ENCODE measurements at places on chromosomes 4 and X.

DNA sequence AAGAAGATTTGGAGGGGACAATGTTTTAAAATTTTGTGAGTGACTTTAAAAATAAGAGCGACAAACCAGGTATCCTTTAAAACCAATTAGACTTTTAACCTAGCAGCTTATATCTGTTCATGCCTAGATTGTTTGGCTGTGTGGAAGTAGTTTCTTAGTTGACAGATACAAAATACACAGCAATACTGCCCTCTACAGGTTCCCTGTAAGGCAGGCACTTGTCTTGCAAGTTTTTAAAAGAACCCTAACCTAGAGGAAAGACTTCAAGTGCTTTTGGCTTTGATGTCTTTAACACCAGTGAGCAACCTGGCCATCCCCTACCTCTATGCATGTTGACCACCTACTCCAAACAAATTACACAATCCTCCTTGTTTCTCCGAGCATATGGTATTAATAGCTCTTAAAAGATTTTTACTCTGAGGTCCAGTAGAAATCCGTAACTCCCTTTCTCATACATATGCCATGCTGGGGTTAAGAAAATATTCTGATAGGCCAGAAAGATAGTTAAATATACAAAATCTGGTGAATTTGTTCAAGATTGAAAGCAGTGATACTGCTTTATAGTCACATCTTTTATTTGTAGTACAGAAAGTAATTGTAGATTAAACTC, 273.0 kb downstream of the ARHGAP24 start:
- DNase-seq = peak; percentile 88

GRCh38 chrX:15882704-15883539, 28.3 kb upstream of the AP1S2 start:
- DNase-seq = peak; percentile 31

- DNase-seq = no peak
Observed at GRCh38 chrX:66074920-66075879, 35.3 kb upstream of the VSIG4 start.

- peak; percentile 48 for DNase-seq
Observed at GRCh38 chr4:95761426-95761825, 78.5 kb upstream of the PDHA2 start.

- DNase-seq = no peak
Observed at GRCh38 chr4:75229806-75230570, 284.2 kb downstream of the RCHY1 start.

DNA sequence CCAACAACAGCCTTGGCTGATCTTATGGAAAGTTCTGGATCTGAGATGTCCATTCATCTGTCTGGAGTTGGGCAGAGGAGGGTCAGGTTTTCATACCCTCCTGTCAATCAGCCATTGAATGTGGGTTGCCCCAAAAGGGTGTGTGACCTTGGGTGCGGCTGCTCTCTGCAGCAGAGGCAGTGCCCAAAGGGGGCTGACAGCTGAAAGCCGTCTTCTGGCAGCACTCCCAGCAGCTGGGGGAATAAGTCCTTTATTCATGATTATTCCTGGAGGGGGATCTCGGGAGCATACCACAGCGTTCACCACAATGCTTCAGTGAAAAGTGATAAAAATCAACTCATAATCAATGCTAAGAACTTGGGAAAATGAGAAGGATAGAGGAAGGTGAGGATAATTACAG, 54.7 kb downstream of the OTC start:
- no peak for DNase-seq

- no peak for DNase-seq
Observed at GRCh38 chr4:182418054-182418734, 175.0 kb downstream of the TENM3 start.

DNA sequence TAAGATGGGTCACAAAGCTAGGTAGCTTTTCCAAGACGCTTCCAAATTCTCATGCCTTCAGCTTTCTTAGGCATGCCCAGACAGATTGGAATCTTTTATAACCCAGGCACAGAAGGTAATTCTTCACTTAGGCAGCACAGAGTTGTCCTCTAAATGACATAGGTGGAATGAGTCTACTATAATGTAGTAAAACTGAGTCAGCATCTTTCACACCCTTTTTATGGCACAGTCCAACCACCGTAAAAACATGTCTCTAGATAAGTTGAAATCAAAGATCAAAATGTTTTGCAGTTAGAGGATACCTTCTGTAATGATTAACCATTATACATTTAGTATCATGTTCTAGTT, 128.4 kb upstream of the FAT1 start:
- no peak for DNase-seq

DNA sequence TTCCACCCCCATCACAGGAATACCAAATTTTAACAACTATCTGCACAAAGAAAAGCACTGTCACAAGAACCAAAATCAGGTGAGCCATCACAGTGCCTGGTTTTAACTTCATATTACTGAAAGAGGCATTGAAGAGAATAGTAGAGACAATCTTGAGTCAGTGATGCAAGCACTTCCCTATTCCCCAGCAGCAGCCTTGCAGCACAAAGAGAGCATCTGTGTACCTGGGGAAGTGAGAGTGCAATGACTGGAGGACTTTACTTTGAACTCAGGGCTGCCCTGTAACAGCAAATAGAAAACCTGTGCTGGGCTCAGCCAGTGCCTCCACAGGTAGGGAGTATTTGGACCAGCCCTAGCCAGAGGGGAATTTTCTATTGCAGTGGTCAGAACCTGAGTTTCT, 361.8 kb downstream of the TEX13C start:
- DNase-seq = no peak

- no peak for DNase-seq
Observed at GRCh38 chr4:8079031-8079885, 79.4 kb downstream of the ABLIM2 start.

- no peak for DNase-seq
Observed at GRCh38 chrX:15207994-15208393, 61.9 kb downstream of the ASB9 start.

DNA sequence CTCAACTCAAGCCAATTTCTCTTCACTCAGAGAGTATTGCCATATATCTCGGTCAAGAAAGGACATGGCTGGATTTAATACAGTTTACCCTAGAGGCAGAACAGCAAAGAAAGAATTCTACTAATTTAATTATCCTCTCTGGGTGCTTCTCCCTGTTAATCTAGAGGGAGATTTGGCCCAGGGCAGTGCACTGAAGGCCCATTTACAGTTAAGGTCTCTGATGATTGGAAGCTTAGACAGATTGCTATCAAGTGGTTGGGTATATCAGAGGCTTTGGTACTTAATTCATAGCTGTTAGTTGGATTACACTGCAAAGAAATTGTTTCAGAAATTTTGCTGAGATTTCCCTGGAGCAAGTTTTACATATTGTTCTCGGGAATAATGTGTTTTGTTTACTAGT, 4.6 kb upstream of the CNKSR2 start:
- DNase-seq = no peak

DNA sequence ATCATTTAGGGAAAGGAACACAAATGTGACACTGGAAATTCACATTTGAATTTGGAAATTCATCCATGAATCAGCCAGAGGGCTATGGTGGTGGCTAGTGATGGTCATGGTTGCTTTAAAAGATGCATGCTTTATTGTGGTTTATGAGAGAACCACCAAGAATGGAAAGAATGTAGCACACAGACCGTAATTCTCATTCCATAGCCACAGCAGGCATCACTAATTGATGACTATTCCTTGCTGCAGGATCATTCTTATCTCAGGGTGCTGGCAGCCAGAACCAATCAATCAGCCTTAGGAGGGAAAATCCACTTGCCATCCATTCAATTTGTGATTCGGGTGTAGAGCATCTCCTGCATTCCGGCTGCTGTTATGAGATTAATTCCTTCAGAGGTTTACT, 115.6 kb downstream of the DHRSX start:
- peak; percentile 90 for DNase-seq

All from astrocyte of the spinal cord (primary cell).